ENCODE measurements at places on chromosomes 1 and 21. TPM values are rescaled to one million over a fixed set of nuclear protein-coding genes. Genes with fewer than 3 reads are reported as not detected.

Gene CYP4A22
- total RNA-seq = not detected

Gene ADGRL4
- total RNA-seq = not detected

Gene CIART
- 0.68 TPM for total RNA-seq

Gene OR2L3
- total RNA-seq = not detected

Gene CCDC185
- not detected for total RNA-seq

Gene MX2
- total RNA-seq = 3.5 TPM

Gene MAP3K7CL
- total RNA-seq = 13.0 TPM

Gene KRTAP19-1
- not detected for total RNA-seq

Gene DMRTA2
- total RNA-seq = not detected

Gene CNKSR1
- total RNA-seq = 2.7 TPM

Gene S100A7A
- not detected for total RNA-seq

Gene KLHDC9
- total RNA-seq = 3.0 TPM
